ENCODE measurements at places on chromosomes 6 and 20. TPM values are rescaled to one million over a fixed set of nuclear protein-coding genes. Genes with fewer than 3 reads are reported as not detected.
A peak's percentile ranks its signal among the peaks of the same experiment; 100 is the strongest.

DNA sequence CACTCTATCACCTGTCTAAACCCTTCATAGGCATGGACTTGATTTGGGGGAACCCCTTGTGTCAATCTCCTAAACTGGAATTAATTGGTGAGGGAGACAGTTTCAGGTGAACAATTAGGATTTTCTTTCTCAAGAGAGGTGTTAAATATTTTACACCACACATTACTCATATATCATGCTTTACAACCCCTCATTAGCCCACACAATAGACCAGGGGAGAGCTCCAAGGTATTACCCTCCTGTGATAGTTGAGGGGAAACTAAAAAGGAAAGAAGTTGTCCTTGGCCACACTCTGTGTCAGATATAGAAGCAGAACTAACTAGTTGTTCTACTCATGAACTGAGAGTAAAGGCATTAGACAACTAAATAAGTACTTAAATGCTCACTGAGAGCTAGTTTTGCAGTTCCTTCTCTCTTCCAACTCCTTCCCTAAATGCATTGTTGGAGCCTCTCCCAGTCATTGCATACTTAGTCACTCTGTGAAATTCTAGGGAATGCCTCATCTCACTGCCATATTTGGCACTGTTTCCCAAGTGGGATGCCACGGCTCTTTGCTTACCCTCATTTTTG lies 183.7 kb upstream of the CEP162 start:
- no peaks in the 10 kb centered on the region for H3K27me3 ChIP-seq
- no peak overlapping the region for H3K4me3 ChIP-seq

DNA sequence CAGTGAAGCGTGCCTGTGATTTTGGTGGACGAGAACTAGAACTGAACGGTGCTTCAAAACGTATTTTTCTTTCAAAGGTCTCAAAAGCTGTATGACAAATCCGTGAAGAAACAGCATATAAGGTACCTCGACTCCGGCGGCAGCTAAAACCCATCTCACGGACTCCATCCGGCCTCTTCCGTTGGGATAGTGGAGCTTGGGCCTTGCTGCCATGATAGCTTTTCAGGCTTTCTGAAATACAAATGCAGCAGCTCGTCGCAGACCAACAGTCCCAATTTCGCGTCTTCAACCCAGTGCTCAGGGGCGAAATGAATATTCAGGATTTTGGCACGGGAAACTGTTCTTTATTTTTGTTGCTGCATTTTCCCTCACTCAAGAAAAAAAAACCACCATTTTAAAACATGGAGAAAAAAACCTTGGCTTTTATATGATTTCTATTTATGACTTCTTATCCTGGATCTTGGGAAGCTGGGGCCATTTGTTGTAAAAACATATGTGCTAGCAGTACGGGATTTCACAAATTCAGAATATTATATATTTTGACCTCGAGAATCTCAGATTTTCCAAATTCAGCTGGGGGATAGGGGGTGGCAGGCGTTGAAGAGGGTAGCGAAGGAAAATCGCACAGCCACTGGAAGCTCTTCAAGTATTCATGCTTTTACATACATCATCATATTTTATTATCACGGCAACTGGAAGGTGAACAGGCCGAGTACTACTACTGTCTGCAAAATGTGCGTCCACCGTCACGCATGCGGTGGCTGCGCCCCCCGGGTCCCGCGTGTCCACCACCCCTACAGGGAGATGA lies 849 bp downstream of the GSTA4 start:
- H3K4me3 ChIP-seq = peak overlapping the region; percentile 88
- H3K27ac ChIP-seq = peak overlapping the region; percentile 99
- DNase-seq = no peak
- peaks cover 65% of the 10 kb centered on the region for H3K4me1 ChIP-seq

GRCh38 chr6:125923366-125923877 lies 33.1 kb upstream of the HINT3 start:
- H3K36me3 ChIP-seq = peaks cover 61% of the 10 kb centered on the region
- H3K27me3 ChIP-seq = no peaks in the 10 kb centered on the region
- peak overlapping the region; percentile 32 for H3K4me3 ChIP-seq
- no peak for DNase-seq

- no peak for DNase-seq
- H3K36me3 ChIP-seq = no peaks in the 10 kb centered on the region
- no peaks in the 10 kb centered on the region for H3K27me3 ChIP-seq
- H3K4me1 ChIP-seq = no peaks in the 10 kb centered on the region
- H3K4me3 ChIP-seq = no peak overlapping the region
These were observed 44.7 kb downstream of the SLC35F1 start for GRCh38 chr6:117951783-117952182.

GRCh38 chr20:37172836-37173235 lies 6.3 kb upstream of the RPN2 start:
- no peak overlapping the region for H3K4me3 ChIP-seq
- H3K27ac ChIP-seq = no peak overlapping the region
- peaks cover under 1% of the 10 kb centered on the region for H3K4me1 ChIP-seq
- H3K36me3 ChIP-seq = peaks cover 1% of the 10 kb centered on the region

DNA sequence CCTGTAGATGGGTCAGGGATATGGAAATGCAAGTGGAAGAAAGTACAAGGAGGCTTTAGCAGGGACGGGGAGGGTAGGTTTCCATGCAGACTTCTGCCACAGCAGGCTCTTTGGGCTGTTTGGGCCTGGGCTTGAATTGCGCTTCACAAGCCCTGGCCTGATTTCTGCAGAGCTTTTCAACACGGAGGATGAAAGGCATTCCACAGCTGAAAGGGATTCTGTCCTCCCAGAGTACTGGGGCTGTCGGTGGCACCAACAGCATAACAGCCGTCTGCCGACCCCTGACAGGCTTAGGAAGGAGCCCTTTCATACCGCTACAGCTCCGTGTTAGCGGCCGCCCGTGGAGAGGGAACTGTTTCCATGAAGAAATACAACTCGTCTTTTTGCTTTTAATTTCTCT lies 22.9 kb upstream of the TBC1D7 start:
- H3K4me3 ChIP-seq = no peak overlapping the region
- H3K4me1 ChIP-seq = peaks cover 33% of the 10 kb centered on the region
- no peaks in the 10 kb centered on the region for H3K36me3 ChIP-seq
- no peaks in the 10 kb centered on the region for H3K27me3 ChIP-seq

DNA sequence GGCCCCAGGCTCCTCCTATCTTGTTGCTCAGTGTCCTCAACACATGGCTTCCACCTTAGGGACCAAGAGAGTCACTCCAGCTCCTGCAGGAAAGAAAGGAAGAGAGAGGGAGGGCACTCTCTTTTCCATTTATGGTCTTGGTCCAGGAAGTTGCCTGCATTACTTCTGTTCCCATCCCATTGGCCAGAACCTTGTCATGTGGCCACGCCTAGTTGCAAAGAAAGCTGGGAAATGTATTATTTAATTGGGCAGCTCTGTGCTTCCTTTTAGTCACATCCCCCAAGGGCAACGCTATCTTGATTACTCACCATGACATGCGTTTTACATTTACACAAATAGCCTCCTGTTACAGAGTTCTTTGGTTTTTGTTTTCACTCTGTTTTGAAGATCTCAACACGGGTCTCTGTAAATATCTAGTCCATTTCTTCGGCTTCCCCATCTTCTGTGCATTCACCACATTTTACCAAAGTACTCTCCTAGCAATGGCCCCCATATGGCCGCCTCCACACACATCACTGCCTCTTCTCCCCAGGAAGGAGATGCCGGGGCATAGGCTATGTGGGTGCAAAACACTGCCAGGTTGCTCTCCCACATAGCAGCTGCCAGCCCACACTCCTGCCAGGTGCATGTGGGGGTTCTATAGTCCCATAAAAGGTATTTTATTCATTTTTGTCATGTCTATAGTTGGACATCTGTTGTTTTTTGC lies 35.7 kb upstream of the ZMYND8 start:
- peaks cover 6% of the 10 kb centered on the region for H3K36me3 ChIP-seq
- no peaks in the 10 kb centered on the region for H3K27me3 ChIP-seq
- H3K4me3 ChIP-seq = no peak overlapping the region
- peaks cover 25% of the 10 kb centered on the region for H3K4me1 ChIP-seq
- no peak overlapping the region for H3K27ac ChIP-seq

GRCh38 chr20:59823030-59823423 lies 110.4 kb downstream of the SYCP2 start:
- no peak overlapping the region for H3K4me3 ChIP-seq
- DNase-seq = no peak
- no peaks in the 10 kb centered on the region for H3K27me3 ChIP-seq

DNA sequence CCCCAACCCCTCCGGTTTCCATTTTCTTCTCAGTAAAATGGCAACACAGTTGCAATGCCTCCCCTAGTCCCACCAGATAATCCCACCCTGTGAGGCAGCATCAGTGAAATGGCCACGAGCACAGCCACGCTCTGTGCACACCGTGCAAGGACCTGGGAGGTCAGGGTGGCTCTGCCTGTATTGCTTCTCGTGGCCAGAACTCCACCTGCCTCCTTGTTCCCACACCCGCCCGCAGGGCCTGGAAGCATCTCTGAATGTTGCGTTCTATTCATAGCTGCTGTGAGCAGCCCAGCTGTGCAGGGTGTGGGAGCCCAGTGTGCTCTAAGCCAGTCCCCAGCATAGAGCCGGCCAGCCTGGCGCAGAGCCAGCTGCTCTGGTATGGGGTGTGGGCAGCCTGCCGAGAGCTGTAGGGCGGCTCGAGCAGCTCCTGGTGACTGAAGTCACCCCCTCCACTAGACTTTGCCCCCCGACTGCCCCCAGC lies 161.1 kb downstream of the DLL1 start:
- no peak overlapping the region for H3K4me3 ChIP-seq
- peaks cover 2% of the 10 kb centered on the region for H3K27me3 ChIP-seq
- H3K36me3 ChIP-seq = no peaks in the 10 kb centered on the region
- DNase-seq = no peak
- H3K27ac ChIP-seq = no peak overlapping the region
- H3K4me1 ChIP-seq = no peaks in the 10 kb centered on the region

GRCh38 chr6:34527751-34528670 lies 28.1 kb downstream of the SPDEF start:
- no peaks in the 10 kb centered on the region for H3K36me3 ChIP-seq
- H3K4me1 ChIP-seq = no peaks in the 10 kb centered on the region
- peak overlapping the region; percentile 18 for H3K27ac ChIP-seq
- peaks cover 6% of the 10 kb centered on the region for H3K27me3 ChIP-seq
- no peak for DNase-seq

GRCh38 chr6:7035837-7036249 lies 71.9 kb upstream of the RREB1 start:
- no peaks in the 10 kb centered on the region for H3K36me3 ChIP-seq
- H3K27me3 ChIP-seq = peaks cover 19% of the 10 kb centered on the region
- DNase-seq = no peak
- H3K4me1 ChIP-seq = no peaks in the 10 kb centered on the region

- H3K27me3 ChIP-seq = no peaks in the 10 kb centered on the region
- H3K27ac ChIP-seq = no peak overlapping the region
- H3K36me3 ChIP-seq = peaks cover 1% of the 10 kb centered on the region
- no peak overlapping the region for H3K4me3 ChIP-seq
These were observed 248.7 kb upstream of the ECI2 start for GRCh38 chr6:4383910-4384638.

- H3K4me1 ChIP-seq = peaks cover 48% of the 10 kb centered on the region
- DNase-seq = peak; percentile 91
- no peaks in the 10 kb centered on the region for H3K27me3 ChIP-seq
- H3K27ac ChIP-seq = peak within 1 kb of the TSS; percentile 61
- H3K4me3 ChIP-seq = peak within 1 kb of the TSS; percentile 88
- peaks cover 11% of the 10 kb centered on the region for H3K36me3 ChIP-seq
These were observed at the start of gene FANCE for GRCh38 chr6:35452183-35453090. Gene FANCE, plus strand, starts transcription at chr6:35452338. Its CDS starts 208 bp downstream, at chr6:35452546.

- H3K27me3 ChIP-seq = peaks cover 28% of the 10 kb centered on the region
- H3K4me1 ChIP-seq = peaks cover 22% of the 10 kb centered on the region
- no peak overlapping the region for H3K27ac ChIP-seq
- no peak for DNase-seq
These were observed 65.9 kb downstream of the CEBPB start for GRCh38 chr20:50256577-50256976.

GRCh38 chr6:138521790-138522189 lies 22.5 kb upstream of the NHSL1 start:
- H3K4me3 ChIP-seq = no peak overlapping the region
- H3K36me3 ChIP-seq = no peaks in the 10 kb centered on the region
- DNase-seq = no peak
- peaks cover 4% of the 10 kb centered on the region for H3K27me3 ChIP-seq
- H3K27ac ChIP-seq = no peak overlapping the region

DNA sequence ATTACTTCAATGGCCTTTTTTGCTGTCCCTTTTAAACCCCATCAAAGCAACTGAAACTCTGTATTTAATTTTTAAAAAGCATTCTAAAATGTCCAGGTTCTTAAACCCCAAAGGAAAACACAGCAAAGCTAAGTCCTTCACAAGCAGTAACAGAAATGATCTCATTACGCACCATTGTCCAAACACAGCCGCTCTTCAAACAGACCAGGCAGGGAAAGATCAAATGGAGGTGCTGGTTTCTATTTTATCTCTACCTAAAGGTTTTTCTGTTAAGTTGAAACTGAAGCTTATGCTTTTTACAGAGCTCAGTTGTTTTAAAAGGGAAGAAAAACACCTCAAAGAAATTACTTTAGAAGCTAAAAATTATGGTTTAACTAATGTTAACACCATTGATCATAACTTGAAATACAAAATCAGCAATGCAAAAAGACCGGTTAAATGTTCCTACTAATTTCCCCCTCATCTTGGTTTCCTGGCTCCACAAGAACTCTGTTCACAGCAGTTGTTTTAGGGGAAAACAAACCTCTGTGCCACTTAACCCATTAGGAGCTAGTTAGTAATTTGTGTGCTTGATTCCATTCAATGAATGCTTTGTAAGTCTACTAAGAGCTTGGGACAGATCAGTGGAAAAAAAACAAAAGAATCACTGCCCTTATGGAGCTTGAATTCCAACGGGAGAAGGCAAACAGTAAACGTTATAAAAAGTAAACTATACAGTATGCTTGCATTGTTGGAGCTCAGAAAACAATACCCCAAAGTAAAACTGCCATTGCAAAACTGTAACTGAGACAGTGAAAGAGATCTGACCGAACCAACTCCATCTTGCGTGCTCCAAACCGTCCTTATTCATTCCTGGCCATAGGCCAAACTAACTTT lies 87.4 kb downstream of the CD24 start:
- no peaks in the 10 kb centered on the region for H3K4me1 ChIP-seq
- DNase-seq = no peak
- no peak overlapping the region for H3K4me3 ChIP-seq
- no peak overlapping the region for H3K27ac ChIP-seq
- no peaks in the 10 kb centered on the region for H3K36me3 ChIP-seq
- peaks cover 5% of the 10 kb centered on the region for H3K27me3 ChIP-seq

DNA sequence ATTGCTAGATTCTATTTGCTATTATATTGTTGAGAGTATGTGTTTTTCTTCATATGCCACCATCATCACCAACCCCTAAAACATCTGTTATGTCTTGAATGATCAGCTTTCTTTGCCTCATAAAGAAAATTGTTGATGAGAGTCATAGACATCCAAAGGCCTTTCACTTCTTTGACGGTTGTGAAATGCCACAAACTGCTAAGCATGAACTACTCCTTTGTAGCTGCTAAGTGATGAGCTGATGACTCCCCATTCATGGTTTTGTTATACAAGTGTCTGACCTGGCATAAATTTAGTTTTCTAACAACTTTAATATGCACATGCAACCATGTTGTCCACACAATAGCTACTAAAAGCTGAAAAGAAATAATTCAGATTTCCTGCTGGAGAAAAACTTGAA lies 684 bp upstream of the MED23 start:
- no peak for DNase-seq
- peak overlapping the region; percentile 94 for H3K27ac ChIP-seq
- H3K4me1 ChIP-seq = peaks cover 36% of the 10 kb centered on the region
- peak overlapping the region; percentile 99 for H3K4me3 ChIP-seq
- H3K27me3 ChIP-seq = no peaks in the 10 kb centered on the region

The HLA-E gene
- total RNA-seq = 483 TPM

The CEP162 gene
- total RNA-seq = 6.1 TPM

The IL17F gene
- not detected for total RNA-seq

The OPRM1 gene
- not detected for total RNA-seq

The EDN1 gene
- total RNA-seq = 0.36 TPM

The LSM2 gene
- 136 TPM for total RNA-seq

The OOEP gene
- not detected for total RNA-seq

The TREM2 gene
- total RNA-seq = not detected

The OR2H2 gene
- not detected for total RNA-seq

The EYA4 gene
- not detected for total RNA-seq

The JPH2 gene
- not detected for total RNA-seq

All from activated T-helper 1 cell treated with anti-CD3 and anti-CD28 coated beads, Interleukin-12 subunit alpha, Interleukin-12 subunit beta, Interleukin-2, Interleukin-4 antibody, amounts not matched to agents 30 ng/mL and 10 ng/mL and 1 ng/mL, durations not matched to agents 14 hours and 24 hours and 36 hours (primary cell).